ENCODE measurements at places on chromosomes 6 and 20. TPM values are rescaled to one million over a fixed set of nuclear protein-coding genes. Genes with fewer than 3 reads are reported as not detected.

Gene OR12D3
- polyA plus RNA-seq: not detected

Gene ADTRP
- polyA plus RNA-seq: 2.3 TPM

Gene CLPSL1
- polyA plus RNA-seq: not detected

Gene TMC2
- polyA plus RNA-seq: not detected

Gene OR2H2
- not detected for polyA plus RNA-seq

Gene HCRTR2
- not detected for polyA plus RNA-seq

Gene FUT9
- polyA plus RNA-seq: not detected

Gene CDK19
- 2.1 TPM for polyA plus RNA-seq

Gene RXRB
- 10.9 TPM for polyA plus RNA-seq

Gene OR11A1
- polyA plus RNA-seq: not detected
